ENCODE measurements at places on chromosomes 3 and 15.

DNA sequence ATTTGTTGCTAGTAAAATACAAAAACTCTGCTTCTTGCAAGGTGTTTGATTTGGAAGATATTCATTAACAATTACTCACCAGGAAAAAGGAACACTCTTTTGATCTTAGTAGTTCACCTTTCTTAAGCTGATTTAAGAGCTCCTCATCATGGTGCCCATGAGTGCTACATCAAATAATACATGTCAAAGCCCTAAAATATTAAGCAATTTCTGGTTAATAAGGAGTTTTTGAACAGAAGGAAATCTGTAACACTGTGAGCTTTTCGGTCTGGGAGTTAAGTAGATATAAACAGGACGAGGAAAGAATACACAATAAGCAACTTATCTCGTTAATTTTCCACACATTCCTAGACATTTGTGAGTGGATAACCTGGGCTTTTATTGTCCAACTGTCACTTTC lies 83.9 kb upstream of the DCBLD2 start:
- no peak for DNase-seq

- DNase-seq: no peak
Observed at GRCh38 chr15:40598126-40598525, 4.1 kb downstream of the KNL1 start.

DNA sequence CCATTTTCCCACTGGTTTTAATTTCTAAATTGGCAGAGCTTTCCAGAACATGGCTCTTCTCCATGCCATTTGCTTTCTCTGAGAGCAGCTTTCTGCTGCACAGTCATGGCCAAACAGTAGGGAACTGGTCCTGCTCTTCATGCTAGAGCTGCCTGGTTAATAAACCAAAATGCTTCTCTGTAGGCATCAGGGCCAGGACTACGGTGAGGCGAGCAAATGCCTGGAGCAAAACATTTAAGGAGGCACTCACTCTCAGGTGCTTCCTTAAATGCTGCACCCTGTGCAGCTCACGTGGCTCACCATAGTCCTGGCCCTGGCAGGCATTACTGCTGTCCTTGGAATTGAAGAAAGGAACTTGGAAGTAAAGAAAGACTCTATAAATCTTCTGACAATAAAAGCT lies 48.5 kb upstream of the PPP2R3A start:
- DNase-seq: no peak

- no peak for DNase-seq
Observed at GRCh38 chr3:143001034-143001368, 369 bp upstream of the U2SURP start.

GRCh38 chr15:80785811-80786354 lies 6.7 kb downstream of the CEMIP start:
- DNase-seq: no peak

- no peak for DNase-seq
Observed at GRCh38 chr15:51365417-51365816, 24.0 kb downstream of the GLDN start.

DNA sequence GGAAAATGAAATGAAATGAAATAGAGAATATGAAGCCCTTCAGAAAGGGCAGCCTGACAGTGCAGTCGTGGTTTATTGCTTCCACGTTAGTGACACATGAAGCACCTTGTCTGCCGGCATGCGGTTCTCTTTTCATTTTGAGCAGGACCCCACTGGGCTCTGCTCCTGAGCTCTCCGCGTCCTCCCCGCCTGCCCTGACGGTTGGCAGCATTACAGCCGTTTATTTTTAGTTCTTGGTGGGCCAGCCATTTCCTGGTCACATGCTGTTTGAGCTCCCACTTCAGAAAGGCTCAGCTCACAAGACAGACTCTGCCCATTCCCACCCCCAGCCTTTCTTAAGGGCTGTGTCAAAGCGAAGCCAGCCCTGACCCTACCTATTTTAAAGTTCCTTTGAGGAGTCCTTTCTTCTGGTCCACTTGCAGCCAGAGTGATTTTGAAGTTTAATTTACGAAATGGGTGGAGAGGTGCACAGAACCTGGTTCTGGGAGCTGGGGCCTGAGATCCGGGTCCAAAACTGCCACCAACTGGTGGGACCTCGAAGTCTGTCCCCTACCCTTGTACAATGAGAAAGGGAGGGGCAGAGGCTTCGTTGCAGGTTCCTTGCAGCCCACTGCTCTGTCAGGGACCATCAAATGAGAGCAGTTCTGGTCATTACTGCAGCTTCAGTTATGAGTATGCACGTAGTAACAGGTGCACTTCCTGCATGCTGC lies 60.1 kb downstream of the MGLL start:
- no peak for DNase-seq

GRCh38 chr3:142694225-142694624 lies 29.6 kb upstream of the TRPC1 start:
- no peak for DNase-seq

GRCh38 chr3:147680837-147681483 lies 271.8 kb downstream of the ZIC1 start:
- no peak for DNase-seq
